CD4-positive, alpha-beta T cell treated with Interleukin-15 for 4 hours (primary cell): ENCODE measurements at places on chromosomes 2 and 18.

GRCh38 chr2:202545931-202546330, 88.8 kb upstream of the FAM117B start:
- no peak for DNase-seq

DNA sequence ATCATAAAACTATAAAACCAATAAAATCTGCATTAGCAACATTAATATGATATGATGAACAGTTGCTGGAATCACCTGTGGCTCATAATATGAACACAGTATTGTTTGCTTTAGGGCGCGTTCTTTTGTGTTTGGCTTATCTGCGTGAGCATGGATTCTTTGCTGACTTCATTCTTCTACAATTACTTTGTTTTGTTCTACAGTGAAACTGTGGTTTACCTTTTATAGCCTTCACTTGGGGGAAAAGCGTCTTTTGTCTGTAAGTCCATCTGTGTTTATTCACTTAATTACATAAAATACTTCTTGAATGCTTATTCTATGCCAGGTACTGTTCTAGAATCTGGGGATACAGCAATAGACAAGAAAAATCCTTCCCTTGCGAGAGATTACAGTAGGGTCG, 74.0 kb upstream of the SEC11C start:
- DNase-seq, result no peak

- no peak for DNase-seq
Observed at GRCh38 chr2:173048522-173048896, 27.1 kb upstream of the MAP3K20 start.

- no peak for DNase-seq
Observed at GRCh38 chr18:40883271-40883670, 1071.8 kb upstream of the PIK3C3 start.

DNA sequence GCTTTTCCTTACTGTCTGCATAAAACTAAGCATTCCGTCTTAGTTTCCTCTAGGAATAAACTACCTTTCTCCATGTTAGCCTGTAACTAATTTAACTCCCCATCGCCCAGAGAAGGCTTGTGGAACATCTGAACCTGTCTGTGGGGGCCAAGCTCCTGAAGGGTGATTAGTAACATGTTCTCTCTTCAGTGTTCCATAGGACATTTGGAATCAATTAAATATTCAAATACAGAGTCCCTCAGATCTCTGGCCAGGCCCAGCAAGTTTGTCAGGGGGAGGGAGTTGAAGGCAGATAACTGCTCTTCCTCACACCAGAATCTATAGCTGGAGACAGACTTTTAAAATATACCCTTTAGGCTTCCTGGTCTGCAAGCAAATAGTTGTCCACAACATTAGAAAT, 8.8 kb downstream of the RDH14 start:
- no peak for DNase-seq

DNA sequence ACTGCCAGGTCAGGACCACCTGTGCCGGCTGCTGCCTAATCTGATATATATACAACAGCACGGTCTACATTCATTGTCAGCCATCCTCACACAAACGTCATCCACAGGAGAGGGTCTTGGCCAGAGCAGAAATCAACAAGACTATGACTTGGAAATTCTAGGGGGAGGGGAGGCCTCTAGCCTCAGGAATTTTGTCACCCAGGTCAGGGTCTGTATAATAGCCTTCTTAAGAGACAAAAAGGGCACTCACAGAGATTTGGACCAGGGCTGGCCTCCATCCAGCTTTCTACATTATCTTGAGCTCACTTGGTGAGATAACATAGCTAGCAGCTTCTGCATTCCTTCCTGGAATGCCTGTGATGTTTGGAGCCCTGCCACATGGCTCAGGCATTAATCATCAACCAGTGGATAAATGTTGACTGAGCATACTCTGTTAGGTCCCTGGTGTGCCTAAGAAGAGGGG, 50.4 kb upstream of the CTIF start:
- no peak for DNase-seq

DNA sequence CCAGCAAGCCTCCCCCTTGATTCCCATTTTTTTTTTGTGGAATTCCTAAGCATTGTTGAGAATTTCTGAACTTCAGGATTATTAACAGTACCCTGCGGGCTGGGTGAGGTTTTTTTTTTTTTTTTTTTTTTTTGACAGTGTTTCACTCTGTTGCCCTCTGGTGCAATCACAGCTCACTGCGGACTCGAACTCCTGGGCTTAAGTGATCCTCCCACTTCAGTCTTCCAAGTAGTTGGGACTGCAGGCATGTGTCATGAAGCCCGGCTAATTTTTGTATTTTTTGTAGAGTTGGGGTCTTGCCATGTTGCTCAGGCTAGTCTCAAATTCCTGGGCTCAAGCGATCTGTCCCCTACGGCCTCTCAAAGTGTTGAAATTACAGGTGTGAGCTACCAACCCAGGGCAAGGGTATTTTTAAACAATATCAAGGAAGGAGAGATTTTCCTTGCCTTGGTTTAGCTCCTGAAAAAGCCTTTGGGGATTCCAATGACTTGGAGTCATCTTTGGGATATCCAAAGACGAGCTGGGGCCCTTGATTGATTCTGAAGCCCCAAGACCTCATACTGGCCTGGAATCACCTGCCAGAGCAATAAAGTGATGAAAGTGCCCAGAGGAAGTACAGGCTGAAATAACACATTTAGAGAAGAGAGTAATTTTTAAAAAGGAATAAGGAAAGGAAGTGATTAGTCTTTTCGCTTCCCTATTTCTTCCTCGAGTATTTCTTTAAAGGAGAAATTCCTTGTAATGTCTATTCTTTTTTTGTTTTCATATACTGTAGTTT, 240.2 kb downstream of the TGIF1 start:
- no peak for DNase-seq

GRCh38 chr2:226981791-226982326, 146.0 kb downstream of the RHBDD1 start:
- no peak for DNase-seq

GRCh38 chr2:191922736-191923651, 76.1 kb upstream of the CAVIN2 start:
- DNase-seq, result no peak

DNA sequence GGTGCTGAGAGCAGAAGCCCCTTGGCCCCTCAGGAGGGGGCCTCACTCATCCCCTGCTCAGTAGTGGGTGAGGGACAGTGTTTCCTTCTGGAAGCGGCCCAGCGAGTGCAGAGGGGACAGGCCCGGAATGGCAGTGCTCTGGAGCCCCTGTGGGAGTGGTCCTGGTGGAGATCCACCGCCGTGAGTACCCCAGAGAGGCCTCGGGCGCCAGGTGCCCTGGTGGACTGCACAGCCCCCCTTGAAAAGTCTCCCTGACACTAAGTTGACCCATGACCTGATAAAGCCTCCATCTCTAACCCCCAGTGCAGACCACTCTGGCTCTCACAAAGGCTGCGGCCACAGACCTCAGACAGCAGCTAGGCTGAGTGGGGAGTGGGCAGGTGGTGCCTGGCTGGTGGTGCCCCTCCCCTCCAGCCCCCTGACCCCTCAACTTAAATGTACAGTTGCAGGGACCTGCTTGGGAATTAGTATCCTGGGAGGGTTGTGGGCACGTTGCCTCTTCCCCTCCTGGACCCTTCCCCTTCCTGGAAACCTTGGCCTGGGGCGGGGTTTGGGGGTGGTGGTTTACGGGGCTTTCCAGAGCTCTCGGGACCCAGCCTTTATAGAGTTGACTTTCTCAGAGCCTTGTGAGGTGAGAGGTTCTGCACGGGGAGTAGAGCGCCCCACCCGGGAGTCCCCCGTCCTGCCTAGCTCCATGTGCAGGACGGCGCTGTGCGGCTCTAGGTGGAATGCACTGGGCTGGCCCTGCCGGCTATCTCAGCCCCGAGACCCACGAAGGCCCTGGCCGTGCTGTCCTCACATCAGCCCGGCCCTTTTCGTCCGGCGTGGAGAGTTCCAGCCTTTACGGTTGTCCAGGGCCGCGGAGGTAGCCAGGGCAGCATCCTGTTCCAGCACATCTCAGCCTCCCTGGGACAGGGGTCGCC, 62.7 kb downstream of the RTP5 start:
- no peak for DNase-seq
